ENCODE measurements at places on chromosomes 11 and 22. TPM values are rescaled to one million over a fixed set of nuclear protein-coding genes. Genes with fewer than 3 reads are reported as not detected.

The ANGPTL5 gene
- total RNA-seq: 0.77 TPM

The UPK3A gene
- total RNA-seq: not detected

The SLC22A12 gene
- total RNA-seq: not detected

DNA sequence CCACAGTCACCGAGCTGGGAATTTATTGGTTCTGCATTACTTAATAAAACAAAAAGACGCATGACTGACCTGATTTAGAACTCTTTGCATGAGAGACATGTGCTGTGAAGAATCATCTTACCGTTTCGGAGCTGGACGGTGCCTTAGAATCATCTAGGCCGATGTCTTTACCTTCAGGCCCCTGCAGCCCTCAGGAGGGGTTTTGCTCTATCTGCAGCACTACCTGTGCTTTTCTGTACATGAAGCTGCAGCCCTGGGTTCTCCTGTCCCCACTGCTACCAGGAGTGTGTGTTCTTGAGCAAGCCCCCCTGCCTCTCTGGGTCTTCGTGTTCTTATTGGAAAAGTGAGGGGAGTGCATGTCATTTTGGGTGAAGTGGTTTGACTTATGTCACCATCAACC is 94.0 kb upstream of the OR4B1 start:
- DNase-seq: no peak

GRCh38 chr11:45961751-45962240 is 39.3 kb downstream of the LARGE2 start:
- no peak for DNase-seq

DNA sequence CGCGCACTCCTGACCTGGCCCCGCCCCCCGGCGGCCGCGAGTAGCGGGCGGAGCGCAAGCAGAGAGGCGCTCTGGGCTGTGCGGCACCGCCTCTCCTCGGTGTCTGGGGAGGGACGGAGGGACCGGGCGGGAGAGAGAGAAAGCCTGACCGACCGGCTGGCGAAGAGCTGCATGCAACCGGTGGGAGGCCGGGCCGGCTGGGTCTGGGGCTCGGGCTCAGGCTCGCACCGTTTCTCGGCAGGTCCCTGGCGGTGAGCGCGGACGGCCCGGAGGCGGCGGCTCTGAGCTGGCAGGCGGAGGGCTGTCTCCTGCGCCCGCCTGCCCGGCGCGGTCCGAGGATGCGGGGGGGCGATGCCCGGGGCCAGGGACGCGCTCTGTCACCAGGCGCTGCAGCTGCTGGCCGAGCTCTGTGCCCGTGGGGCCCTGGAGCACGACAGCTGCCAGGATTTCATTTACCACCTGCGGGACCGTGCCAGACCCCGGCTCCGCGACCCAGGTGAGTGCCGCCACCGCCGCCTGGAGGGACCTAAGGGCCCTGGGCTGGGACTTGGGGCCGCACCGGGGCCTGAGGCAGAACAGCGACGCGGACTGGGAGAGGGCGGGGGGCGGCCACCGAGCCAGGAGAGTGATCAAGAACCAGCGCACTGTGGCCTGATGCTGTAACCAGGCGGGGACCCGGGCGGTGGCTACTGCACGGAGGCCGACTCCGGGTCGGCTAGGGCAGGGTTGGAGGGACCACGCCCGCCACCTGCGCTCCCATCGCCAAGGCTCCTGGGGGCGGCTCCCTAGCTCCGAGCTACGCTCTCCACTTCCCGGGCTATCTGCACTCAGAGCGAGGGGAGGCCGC is at the start of gene SYT9:
TSS of gene SYT9 (plus strand) at position 69 of the 847 bp plus-strand sequence. CDS start at position 352, 283 bp downstream.
- peak; percentile 19 for DNase-seq

DNA sequence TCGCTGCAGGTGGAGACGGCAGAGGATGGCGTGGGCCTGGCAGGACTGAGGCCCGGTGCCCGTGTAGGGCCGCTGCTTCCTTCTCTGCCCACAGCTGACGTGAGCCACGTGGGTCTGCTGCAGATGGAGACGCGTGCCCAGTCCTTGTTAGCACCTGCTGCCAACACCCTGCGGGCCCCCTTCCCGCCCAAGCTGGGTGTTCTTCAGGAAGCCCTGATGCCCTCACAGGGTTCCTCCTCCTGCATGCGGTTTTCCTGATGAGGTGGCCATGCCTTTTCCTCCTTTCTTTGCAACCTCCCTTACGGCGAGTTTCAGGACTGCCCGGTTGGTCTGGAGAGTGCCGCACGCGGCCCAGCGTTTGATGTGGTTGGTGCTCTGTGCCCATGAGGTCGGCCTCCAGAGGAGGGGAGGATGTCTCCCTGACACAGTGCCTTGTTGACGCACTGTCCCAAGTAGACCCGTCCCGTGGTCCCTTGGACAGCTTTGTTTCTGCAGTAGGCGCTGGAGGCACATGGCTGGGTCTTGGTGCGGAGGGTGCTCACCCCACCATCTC is 44.7 kb downstream of the AP2A2 start:
- DNase-seq: no peak

DNA sequence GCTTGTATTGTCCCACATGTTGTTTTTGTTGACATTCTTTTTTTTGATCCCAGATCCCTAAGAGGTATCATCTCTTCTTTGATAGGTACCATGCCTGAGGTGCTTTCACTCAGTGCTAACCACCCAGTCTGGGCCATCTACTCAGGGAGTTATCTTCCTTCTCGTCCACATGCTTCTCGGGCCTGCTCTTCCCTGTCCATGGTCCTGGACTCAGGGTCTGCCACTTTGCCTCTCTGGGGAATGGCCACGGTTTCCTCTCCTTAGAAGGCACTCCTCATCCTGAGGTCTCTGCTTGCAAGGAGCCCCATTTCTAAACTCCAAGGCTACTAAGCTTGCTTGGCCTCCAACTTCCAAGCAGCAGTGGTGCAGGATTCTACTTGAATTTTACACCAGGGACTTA is 227.0 kb upstream of the NCAM1 start:
- DNase-seq: peak; percentile 11

Measured in fibroblast of lung (primary cell).